OCI-LY7 (cell line): ENCODE measurements at places on chromosomes 16 and 17.

GRCh38 chr16:90072442-90073105, 4.6 kb downstream of the PRDM7 start:
- DNase-seq = no peak

- no peak for DNase-seq
These were observed 12.6 kb downstream of the CHST6 start for GRCh38 chr16:75482434-75483205.

DNA sequence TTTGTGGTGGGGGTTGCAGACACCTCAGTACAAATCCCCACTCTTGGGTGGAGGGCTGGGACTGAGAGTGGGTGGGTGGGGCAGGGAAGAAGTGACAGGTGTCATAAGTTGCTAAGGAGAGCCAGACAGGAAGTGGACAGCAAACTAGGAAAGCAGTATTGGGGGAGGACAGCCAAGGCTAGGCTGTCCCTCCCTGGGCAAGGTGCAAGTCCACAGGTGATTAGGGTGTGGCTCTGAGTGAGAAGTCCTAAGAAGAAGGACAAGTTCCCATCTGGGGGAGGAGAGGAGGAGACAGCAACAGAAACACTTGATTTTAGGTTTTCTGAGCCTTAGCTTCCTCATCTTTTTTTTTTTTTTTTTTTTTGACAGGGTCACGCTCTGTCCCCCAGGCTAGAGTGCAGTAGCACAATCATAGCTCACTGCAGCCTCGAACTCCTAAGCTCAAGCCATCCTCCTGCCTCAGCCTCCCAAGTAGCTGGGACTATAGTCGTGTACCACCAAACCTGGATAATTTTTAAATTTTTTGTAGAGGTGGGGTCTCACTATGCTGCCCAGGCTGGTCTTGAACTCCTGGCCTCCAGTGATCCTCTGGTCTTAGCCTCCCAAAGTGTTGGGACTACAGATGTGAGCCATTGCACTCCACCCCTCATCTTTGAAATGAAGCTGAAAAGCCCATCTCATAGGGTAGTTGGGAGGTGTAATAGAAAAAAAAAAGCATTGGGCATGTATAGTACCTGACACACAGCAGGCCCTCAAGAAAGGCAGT, 2.5 kb downstream of the MAPK3 start:
- no peak for DNase-seq

DNA sequence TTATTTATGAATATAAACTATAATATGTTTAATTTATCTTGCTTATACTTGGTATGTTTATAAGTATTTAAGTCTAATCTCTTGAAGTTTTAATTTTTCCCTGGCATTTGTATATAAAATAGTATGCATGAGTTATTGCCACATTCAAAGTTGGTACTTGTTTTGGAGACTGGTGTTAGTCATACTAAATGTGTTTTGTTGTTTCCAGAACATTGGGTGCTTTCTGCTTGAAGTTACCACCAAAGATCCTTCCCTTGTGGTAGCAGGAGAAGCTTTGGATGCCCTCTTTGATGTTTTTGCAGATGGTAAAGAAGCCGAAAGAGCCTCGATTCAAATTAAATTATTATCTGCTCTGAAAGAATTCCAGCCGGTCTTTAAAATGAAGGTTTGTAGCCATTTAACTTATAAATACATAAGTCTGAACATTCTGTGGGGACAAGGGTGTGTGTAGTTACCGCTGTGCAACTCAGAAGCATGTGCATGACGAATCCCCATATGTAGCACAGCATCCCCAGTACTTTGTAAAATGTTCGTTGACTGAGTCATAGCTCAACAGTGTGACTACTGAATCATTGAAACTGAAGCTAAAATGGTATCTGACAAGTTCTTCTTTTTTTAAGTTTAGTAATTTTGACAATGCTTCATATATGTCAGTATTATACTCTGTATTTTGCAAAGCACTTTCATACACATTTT, 36.4 kb downstream of the HEATR3 start:
- DNase-seq = no peak

GRCh38 chr16:22621586-22622155, 111.0 kb downstream of the NPIPB5 start:
- DNase-seq = no peak

DNA sequence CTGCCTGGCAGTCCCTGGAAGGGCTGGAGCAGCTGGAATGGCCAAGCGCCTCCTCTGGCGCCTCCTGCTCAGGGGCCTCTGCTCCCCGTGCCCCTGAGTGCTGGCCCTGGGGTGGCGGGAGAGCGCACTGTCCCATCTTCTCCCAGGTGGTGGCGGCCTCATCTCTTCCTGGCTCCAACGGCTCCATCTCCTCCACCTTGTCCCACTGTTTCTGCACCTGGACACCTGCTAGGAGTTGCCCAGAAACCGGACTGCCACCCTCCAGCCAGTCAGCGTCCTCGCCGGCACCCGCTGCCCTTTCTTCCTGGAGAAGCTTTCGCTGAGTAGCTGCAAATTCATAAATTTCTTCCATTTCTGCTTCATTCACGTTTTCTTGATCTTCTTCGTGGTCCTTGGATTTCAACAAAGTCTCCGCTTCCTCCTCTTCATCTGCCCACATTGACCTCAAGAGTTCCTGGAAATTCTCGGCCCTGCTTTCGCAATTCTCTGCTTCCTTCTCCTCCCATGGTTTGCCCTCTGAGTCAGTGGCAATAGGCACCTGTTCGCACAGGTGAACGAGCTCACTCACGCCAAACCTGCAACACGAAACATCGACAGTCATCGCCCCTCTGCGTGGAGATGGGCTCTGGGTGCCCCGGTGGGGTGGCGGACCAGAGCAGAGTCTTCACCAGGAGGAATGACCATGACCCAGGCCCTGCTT, 13.7 kb upstream of the NLRC3 start:
- DNase-seq = no peak

- no peak for DNase-seq
These were observed 80.5 kb downstream of the CBLN1 start for GRCh38 chr16:49201118-49201517.

DNA sequence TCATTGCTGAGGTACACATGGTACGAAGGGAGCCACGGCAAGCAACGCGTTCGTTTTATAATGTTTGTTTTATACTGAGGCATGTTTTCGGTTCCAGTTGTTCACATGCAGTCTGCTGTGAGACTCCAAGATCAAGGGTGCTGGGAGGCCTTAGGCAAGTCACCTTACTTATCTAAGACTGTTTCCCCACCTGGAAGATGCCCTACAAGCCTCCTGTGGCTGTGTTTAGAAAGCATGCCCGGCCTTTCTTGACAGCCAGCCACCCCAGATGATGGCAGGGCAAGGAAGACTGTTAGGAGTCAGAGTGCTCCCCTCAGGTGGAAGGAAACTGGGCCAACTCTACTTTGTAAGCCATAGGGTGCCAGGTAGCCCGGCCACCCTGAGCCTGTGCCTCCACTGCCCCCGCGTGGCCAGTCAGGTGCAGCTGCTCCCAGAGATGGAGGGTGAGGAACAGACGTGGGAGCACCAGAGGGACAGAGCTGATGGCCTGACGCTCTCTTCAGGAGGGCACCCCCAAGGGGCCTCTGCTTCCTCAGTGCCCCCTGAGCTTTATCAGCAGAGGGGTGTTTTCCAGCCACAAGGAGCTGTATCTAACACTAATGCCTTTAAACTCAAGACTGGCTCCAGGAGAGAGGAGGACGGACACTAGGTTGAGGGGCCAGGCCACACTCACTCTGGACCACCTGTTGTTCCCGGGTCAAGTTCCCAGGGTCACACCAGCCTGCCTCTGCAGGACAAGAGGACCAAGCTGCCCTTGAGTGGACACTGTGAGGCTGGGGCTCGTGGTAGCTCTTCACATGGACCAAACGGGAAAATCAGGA, 5.4 kb downstream of the NAT9 start:
- DNase-seq = peak; percentile 66

DNA sequence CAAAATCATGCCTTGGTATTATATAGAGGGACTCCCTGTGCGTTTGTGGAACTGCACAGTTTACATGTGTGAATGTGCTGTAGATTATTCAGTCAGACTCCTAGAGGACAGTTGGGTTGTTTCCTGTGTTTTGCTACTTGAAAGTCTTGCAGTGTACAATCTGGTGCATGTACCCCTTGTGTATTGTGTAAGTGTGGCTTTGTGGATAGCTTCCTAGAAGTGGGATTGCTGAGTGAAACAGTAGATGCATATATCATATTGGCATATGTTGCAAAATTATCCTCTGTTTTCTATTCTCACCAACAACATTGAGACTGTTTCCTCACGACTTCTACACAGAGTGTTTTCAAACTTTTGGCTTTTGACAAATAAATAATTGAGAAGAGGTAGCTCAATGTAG, 263.7 kb downstream of the MAP2K6 start:
- DNase-seq = no peak

DNA sequence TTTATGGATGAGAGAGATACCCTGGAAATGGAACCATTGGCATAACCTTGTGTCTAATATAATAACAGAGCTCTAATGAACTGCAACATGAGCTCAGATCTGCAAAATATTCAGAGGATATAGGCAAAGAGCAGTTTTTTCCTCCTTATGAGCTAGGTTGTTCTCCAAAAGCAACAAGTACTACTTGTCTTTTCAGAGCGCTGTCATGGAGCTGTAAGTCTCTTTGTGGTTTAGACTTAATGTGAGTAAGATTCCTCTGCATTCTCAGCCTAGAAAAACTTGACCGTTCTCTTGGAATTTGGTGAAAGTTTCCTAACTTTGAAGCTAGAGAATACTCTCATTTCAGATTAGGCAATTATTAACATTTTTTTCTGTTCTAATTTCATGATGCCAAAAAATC, 85.2 kb downstream of the FTO start:
- no peak for DNase-seq

- DNase-seq = no peak
These were observed 170.3 kb downstream of the COPRS start for GRCh38 chr17:31688701-31689100.

DNA sequence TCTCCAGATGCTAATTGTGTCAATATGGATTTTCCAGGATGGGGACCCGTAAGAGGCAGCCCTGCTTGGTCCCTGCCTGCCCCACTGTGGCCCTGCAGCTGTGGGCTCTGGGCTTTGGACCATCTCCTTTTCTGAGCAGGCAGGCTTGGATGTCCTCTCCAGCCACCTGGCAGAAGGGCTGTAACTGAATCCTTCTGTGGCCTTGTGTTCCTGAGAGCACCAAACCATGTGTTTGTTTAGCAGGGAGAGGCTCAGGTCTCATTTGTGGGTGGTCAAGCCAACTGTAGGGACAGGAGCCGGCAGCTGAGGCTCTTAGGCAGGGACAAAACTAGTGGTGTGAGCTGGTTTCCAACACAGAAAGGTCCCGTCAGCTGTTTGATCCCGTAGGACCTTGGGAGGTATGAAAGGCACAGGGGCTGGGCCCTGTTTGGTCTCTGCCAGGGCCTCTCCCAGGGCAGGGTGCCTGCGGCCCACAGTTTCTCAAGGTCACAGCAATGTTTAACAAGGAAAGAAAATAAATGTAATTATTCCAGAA, 18.5 kb downstream of the SEC14L5 start:
- no peak for DNase-seq

- DNase-seq = no peak
These were observed 178.5 kb upstream of the TBX2 start for GRCh38 chr17:61221181-61221580.

GRCh38 chr17:48530208-48530886, 464 bp downstream of the HOXB1 start:
- DNase-seq = no peak
